Activated CD4-positive, alpha-beta T cell treated with anti-CD3 and anti-CD28 coated beads, Interleukin-10, Interleukin-2, amounts not matched to agents 100 ng/mL and 50 ng/mL, durations not matched to agents 16 hours and 8 hours (primary cell): ENCODE measurements at places on chromosomes 3 and 15.

- DNase-seq: no peak
Measured at GRCh38 chr3:116114586-116114985, 330.7 kb downstream of the LSAMP start.

DNA sequence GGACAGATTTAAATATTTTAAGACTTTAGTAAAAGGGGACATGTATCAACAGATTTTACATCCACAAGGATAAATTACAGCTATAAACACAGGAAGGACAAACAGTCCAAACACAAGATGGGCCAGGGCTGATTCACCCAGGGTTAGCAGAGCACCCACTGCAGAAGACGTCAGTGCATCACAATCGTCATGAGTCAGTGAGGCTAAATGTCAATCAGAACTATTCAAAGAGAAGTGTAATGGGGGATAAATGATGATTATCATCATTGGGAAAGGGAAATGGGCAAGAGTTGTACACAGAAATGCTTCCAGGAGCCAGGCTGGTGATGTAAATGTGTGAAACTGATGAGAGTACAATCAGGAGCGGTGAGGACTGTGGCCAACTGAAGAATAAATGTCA is 226.8 kb downstream of the PLCL2 start:
- DNase-seq: no peak

DNA sequence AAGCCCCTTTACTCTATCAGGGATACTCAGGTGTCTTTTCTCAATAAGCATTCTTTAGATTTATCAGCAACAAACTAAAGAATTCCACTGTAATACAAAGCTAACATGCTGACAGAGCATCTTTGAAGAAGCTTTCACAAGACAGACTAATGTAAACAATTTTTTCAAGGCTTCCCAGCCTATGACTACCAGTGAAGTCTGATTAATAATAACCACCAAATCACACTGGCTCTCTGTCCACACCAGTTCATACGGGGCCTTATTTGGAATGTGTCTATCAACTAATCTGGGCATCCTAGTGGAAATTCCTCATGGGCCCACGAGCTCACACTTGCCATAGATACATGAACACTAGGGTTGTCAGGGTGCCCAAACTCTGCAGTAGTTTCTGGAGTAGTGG is 84.5 kb downstream of the EFL1 start:
- DNase-seq: no peak

- DNase-seq: peak; percentile 92
Measured at GRCh38 chr3:16309558-16309957, 44.5 kb downstream of the OXNAD1 start.

DNA sequence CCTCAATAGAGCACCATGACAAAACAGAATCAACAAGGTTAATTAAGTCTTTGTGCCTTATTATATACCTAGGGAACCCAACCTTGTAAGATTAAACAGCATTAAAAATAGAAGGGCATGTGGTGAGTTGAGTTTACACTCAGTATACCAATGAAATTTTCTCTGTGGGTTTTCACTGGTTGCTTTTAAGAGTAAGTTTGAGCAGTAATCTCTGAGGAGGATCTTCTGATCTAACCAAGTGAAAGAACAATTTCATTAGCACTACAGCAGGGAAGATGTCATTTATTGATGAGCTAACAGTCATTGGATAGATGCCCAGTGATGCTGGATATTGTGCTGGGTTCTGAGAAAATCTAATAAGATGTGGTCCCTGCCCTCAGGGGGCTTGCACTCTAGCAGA is 26.9 kb upstream of the AKAP13 start:
- no peak for DNase-seq

DNA sequence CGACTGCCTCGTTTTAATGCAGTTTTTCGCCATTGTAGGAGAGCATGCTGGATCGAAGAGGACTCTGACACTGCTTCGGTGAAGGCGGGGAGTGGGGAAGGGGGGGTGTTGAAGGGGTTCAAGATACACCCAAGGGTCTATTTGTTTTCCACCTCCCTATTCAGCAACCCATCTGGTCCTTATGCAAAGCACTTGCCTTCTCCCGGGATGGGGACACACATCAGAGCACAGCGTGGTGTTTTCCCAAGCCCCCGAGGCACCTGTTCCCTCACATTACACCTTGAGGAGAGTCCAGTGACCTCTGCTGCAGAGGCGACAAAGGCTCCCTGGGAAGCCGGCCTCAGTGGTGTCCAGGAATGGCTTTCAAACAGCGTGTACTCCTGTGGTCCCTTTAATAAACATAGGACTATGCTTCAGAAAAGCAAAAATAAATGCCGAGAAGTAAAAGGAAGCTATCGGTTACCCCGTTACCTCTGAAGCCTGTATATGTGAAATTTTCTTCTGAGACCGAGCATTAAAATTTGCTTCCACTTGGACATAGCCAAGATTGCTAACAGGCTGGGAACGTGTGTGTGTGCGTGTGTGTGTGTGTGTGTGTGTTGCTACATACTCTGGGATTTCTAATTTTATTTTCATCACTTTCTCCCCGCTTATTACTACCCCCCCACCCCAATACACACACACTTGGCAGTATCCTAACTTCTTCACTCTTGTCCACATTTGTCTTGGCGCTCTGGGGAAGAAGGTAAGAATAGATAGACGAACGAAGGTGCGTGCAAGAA is 53.2 kb downstream of the CCDC54 start:
- DNase-seq: no peak

DNA sequence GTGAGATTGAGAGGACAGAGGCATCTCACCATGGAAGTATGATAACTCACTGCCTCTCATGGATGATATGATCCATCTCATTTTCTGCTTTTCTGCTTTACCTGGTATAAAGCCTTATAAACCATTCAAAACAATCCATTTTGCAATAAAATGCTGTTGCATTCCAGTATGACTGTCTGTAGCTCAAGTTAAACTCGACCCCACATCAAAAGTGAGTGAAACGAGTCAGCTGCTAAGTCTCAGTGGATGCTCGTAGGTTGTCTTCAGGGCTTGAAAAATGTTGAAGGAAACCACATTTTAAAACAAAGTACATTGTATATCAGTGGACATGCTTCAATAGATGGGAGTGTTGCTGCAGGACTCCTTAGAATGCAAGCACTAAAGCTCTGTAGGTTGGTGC is 839.0 kb downstream of the TUSC7 start:
- no peak for DNase-seq

DNA sequence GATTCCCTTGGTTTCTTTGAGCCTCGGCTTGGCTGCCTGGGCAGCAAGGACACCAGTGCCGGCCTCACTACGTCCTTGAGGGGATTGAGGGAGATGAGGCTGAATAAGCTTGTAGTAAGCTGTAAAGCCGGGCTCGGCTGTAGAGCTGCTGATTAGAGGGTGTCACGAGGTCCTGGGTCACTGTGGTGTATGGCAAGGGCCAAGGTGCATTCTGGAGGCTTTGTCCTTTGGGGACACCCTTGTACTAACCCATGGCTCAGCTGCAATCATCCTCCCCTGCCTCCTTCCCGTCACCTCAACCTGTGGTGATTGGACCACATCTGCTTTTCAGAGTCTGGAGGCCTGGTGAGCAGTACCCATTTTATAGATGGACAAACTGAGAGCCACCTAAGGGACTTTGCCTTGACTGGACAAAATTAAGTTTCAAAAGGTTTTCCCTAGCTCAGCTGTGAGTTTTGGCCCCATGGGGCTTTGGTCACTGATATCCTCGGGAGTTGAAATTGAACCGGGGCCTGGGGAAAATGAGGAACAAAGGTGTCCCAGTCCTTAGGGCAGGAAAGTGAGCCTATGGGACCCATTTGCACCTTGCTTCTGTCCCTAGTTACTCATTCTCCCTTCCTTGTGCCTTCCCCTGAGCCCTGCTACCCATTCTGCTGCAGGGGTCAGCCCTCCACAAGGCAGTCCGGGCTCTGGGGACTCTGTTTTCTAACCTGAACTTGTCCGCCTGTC is 2.4 kb downstream of the SLC6A6 start:
- no peak for DNase-seq

DNA sequence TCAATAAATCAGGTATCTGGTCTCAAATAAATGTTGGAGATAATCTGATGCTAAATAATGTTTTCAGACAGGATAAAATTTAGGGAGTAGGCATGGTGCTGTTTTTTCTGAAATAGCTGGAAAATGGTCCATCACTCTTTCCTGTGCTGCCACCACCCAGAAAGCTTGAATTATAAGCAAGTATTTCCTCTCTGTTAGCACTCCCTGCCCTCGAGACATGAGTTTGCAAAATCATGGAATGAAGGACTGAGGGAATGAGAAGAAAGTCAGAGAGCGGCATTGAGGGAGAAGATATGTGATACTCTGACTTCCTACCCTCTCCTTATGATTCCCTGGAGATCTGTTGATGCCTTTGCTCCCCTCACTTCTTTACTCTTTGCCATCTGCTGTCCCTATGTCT is 1095.7 kb downstream of the IGSF11 start:
- no peak for DNase-seq
